H7 (cell line): ENCODE measurements at places on chromosomes 7 and 10. TPM values are rescaled to one million over a fixed set of nuclear protein-coding genes. Genes with fewer than 3 reads are reported as not detected.
A peak's percentile ranks its signal among the peaks of the same experiment; 100 is the strongest.

GRCh38 chr7:158314394-158314793 lies 273.2 kb downstream of the PTPRN2 start:
- peak; percentile 37 for DNase-seq

DNA sequence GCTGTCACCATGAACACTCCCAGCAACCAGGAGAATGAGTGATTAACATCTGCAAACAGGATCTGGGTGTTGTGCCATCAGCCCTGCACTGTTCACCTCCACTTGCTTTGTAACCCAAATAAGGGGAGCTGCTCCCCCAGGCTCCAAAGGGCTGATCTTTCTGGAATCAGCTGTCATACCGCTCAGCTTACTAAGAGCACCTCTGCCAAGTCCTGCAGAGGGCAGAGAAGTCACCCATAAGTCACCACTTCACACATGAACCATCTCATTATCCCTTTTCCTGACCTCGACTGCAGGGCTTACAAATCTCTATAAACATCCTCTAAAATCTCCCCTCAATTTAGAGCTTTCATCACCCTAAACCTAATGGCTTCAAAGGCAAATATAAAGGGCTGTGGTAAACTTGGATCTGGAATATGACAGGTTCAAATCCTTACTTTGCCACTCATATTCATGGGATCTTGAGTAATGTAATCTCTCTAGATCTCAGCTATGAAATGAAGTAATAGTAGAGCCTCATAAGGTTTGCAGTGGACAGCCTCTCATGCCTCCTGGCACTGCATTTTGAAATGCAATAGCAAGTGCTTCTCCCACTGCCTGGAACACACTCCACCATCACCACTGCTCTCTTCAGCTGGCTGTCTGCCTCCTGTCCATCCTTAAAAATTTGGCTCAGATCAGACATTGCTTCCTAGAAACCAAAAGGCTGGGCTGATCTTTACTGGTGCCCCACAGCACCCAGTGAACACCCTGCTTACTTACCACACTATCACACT lies 38.8 kb downstream of the ERLIN1 start:
- DNase-seq: no peak

- no peak for DNase-seq
These were observed 112.7 kb downstream of the CPXM2 start for GRCh38 chr10:123778719-123779517.

DNA sequence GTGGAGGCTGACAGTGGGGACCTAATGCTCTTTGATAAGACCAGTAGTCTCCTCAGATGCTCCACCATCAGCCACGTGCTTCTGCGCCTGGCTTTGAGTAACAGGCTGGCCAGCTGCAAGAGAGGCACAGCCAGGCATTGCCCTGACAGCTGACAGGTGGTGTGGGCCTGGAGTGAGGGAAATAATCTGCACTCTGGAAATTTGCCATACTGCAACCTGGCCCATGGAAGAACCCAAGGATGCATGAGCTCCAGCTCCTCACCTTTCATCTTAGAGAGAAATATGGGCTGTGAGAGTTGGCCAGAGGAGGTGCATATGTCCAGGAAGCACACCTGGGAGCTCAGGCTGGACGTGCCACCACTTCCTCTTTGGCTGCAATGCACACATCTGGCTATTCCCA lies 118.9 kb downstream of the PLXDC2 start:
- DNase-seq: no peak

DNA sequence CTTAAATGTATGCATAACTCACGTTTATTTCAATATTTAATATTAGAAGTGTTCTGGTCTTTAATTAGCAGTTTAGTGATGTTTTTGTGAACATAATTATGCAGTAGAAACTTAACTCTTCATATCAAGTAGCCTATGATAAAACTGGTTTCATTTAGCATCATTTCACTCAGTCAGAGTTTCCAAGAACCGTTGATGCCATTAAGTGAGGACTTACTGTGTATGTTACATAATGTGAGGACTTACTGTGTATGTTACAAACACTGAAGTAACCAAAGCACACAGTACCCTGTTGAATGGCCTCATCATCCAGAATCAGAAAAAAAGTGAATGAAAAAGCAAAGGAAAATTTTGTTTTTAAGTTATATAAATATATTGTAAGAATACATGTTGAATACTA lies 32.9 kb upstream of the PBLD start:
- no peak for DNase-seq

DNA sequence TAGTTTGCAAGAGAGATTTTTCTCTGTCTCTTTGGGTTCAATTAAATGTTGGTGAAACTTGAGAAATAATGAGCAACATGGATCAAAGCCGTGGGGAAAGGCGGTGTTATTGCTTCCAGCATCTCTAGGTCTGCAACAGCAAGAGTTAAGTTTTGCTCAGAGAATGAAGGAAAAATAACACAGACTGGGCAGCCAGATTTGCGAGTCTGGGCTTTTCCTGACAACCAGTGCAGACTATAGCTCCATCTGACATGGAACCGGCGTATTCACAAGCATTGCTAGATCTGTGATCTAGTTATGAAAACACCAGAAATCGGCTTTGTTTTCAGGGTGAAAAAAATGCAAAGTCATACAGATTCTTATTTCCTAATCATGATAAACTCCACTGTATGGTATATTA lies 110.4 kb downstream of the CAMK1D start:
- DNase-seq: no peak

- no peak for DNase-seq
These were observed 123.7 kb downstream of the CUL2 start for GRCh38 chr10:34966451-34966850.

WASHC2C gene
- 17.6 and 23.2 TPM in 2 replicates for total RNA-seq

RGS10 gene
- total RNA-seq: 7.2 and 12.3 TPM in 2 replicates

POLR2J2 gene
- 0.83 and 1.7 TPM in 2 replicates for total RNA-seq

PHKG1 gene
- 0.14 and 0.59 TPM in 2 replicates for total RNA-seq
